ENCODE measurements at places on chromosomes 12 and 14.

GRCh38 chr12:43255522-43256111, 296.4 kb downstream of the ADAMTS20 start:
- no peak for DNase-seq

DNA sequence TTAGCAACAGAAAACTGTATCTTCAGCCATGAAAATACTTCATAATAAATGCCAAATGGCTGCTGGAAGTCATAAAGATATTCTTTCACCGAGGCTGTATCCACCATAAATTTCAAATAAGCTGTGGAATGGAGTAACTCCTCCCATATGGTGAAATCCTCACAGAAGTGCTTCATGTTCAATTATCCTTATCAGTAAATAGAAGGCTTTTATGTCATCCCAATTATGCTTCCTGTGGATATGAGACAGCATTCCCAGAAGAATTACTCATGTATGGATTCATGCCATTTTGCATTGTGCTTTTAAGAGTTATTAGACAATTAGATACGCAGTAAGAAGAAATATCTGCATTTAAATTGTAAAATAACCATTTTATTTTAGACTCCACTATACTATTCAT, 99.0 kb downstream of the RTN1 start:
- DNase-seq: no peak

DNA sequence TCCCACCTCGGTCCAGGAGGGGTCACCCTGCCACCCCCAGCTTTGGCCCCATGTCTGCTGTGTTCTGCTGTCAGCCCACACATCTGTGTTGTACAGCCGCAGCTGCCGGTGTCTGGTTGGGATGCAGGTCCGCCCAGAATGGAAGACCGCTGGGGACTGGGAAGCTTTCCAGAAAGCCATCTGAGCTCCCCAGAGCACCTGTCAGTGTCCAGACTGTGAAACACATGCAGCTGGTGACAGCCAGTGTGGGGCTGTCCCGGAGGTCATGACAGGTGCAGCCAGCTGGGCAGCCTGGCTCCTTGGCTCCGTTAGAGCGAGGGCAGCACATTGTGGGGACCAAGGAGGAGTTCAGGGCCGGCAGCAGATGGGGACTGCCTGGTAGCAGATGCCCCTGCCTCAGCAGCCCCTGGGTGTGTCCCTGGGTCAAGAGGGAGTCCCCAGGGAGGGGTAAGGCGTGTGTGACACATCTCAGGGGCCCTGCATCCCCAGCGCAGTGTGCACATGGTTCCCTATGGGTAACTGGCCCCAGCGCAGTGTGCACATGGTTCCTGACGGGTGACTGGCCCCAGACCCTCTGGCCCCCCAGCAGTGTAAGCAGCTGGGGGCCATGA, 16.4 kb downstream of the CEP170B start:
- DNase-seq: no peak

- peak; percentile 59 for DNase-seq
Measured at GRCh38 chr14:73462048-73462715, 3.8 kb upstream of the NUMB start.

GRCh38 chr12:68222326-68222725, 3.3 kb downstream of the IL26 start:
- no peak for DNase-seq

GRCh38 chr14:65223636-65224035, 121.3 kb upstream of the MAX start:
- DNase-seq: no peak

GRCh38 chr12:56816491-56816890, 53.4 kb downstream of the HSD17B6 start:
- no peak for DNase-seq

All from hypothalamus (tissue), 51 donors.